Hematopoietic multipotent progenitor cell treated with erythropoietin and hydrocortisone succinate and interleukin-3 and kit ligand, for 8 days (in vitro differentiated cells): ENCODE measurements at places on chromosomes 13 and 19.

DNA sequence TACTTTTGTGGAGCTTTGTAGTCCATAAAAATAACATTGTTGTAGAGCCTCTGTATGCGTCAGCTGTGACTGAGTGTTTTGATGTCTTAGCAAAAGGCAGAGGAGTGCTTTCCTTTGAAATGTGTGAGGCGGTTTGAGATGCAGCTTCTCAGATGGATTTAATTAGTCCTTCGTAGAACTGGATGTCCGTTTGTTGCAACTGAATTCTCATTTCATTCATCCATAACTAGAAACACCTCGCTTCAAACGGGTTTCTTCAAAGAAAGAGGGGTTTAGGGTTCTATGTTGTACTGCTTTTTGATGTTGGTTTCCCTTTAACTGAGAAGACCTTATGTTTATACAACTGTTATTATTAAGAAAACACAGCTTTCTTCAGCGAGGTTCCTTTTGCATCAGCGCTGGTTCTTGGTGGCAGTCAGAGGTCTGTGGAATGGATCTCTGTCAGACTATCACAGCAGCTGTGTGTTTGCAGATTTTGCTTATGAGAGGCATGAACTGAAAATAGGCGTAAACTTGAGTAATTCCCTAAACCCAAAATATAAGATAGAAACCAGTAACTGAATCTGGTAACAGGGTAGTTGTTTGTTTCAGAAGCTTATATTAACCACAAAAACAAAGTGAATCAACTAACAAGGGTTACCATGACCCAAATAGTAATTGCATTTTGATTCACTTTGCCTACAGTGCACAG is 194.4 kb downstream of the GGACT start:
- DNase-seq = no peak

DNA sequence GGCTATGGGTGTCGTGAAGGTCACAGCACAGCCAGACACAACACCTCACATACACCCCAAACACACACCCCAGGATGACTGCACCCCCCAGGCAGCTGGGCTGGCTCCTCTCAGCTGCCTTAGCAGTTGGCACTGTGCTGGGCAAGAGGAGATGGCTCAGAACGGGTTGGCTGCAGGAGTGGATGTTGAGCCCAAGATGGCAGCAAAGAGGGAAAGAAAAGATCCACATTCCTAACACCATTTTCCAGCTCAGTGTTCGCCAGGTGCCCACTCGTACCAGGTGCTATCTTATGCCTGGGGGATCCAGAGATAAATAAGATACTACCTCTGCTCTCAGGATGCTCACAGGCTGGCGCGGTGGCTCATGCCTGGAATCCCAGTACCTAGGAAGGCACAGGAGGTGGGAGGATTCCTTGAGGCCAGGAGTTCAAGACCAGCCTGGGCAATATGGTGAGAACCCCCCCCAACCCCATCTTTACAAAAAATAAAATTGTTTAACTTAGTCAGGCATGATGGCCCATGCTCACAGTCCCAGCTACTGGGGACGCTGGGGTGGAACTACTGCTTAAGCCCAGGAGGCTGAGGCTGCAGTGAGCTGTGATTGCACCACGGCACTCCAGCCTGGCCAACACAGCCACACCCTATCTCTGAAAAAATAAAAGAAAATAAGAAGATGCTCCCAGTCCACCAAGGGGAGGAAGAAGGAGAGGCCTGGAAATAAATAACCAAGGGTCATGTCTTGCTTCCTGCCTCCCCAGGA is 89.7 kb upstream of the ZNF507 start:
- no peak for DNase-seq

DNA sequence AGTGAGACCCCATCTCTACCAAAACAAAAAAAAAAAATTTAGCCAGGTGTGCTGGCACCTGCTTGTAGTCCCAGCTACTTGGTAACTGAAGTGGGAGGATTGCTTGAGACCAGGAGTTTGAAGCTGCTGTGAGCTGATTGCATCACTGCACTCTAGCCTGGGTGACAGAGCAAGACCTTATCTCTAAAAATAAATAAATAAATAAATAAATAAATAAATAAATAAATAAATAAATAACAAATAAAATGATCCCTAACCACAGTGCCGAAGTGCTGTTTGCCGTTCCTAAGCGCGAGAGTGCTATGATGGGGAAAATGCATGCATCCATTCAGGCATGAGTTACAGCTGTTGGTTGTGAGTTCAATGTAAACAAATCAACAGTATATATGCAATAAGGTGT is 27.2 kb downstream of the WDR88 start:
- no peak for DNase-seq

GRCh38 chr13:35498231-35498630 is 21.7 kb upstream of the MAB21L1 start:
- no peak for DNase-seq

DNA sequence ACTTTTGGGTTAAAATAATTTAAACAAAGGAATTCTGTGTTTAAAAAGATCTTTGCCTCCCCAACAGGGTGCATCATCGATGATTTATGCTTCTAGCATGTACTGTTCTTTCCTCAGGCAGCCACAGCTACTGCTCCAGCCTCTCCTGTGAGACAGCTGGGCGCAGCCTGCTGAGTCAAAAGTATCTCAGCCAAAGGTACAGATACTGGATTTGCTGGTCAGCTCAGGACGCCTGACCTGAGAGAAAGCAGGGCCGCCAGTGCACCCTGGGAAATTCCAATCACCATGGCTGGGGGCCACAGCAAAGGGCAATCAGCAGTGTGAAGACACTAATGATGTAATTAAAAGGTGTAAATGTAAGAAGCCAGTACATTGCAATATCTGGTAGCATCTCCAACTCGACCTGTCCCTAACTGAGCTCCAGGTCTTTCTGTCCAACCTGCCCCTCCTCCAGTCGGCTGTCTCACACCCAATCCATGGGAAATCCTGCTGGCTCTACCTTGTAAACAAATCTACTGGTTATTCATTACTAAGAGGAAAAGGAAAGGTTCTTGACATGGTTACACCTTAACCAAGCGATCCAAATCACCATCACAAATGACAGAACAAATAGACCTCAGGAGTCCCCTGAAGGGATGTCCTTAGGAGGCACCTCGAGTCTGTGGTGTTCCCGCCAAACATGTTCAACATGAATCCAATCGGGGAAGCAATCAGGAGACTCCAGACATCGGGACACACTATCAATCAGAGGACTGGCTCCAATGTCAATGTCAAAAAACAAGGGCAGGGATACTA is 7.3 kb downstream of the OPA3 start:
- DNase-seq = no peak
